A549 treated with CORT108297 at 1 μM for 4 hours (cell line): ENCODE measurements at places on chromosomes 2 and 18. TPM values are rescaled to one million over a fixed set of nuclear protein-coding genes. Genes with fewer than 3 reads are reported as not detected.

Gene IL1RN
- 0.30 to 0.46 TPM (median 0.46 TPM) in 5 replicates for total RNA-seq

Gene CHRND
- total RNA-seq: not detected in 5 replicates

Gene REG3G
- total RNA-seq: not detected in 5 replicates

Gene ADCYAP1
- total RNA-seq: not detected in 5 replicates

Gene ASXL3
- total RNA-seq: not detected in 5 replicates

Gene CCDC141
- total RNA-seq: not detected in 5 replicates

Gene SMYD1
- total RNA-seq: not detected in 5 replicates

Gene GEN1
- total RNA-seq: 12.2 to 13.7 TPM (median 13.5 TPM) in 5 replicates

Gene PKP4
- 23.2 to 29.2 TPM (median 28.8 TPM) in 5 replicates for total RNA-seq

Gene CD8B2
- total RNA-seq: not detected in 5 replicates

Gene WNT6
- 0.05 to 0.28 TPM (median 0.17 TPM) in 4 of 5 replicates, not detected in the other for total RNA-seq

Gene SPATA3
- not detected in 5 replicates for total RNA-seq

Gene APOB
- not detected in 5 replicates for total RNA-seq

Gene MRPS5
- total RNA-seq: 70.0 to 78.8 TPM (median 76.8 TPM) in 5 replicates

Gene FER1L5
- 0.01 to 0.02 TPM (median 0.01 TPM) in 3 of 5 replicates, not detected in the others for total RNA-seq
